Stimulated activated CD8-positive, alpha-beta memory T cell treated with anti-CD3 and anti-CD28 coated beads, Interleukin-15, amount 100 ng/mL, for 1 hour (primary cell): ENCODE measurements at places on chromosomes 11 and 22.

DNA sequence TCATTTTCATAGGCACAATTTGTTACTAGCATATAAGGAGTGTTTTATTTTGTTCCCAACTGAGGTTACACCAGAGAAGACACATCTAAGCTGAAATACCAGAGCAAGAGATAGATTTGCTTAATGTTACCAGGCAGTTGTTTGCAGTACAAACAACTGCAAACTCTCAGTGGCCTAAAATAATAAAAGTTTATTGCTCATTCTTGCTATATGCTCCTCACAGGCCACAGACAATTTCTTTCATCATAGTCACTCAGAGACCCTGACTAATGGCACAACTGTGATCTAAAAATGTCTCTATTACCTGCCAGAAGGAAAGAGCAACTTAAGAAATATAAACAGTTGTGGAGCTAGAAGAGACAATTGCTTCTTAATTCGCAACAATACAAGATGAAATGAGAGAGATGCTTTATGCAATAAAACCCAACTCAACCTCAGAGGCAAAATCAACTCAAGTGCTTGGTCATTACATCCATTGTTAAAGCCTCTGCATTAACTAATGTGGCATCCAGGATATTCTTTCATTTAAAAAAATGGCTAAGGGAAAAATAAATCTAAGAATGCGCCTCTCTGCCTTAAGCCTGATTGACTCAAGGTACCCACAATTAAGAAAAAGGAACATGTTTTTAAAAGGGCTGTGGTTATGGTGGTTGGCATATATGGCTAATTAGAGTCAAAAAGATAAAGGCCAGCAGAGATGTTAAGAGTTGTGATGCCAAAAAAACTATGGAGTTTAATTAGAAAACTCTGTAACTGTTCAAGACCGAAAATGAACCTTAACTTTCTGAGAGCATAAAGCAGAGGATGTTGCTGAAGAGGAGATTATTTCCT lies 103.7 kb downstream of the CD44 start:
- DNase-seq, result no peak

DNA sequence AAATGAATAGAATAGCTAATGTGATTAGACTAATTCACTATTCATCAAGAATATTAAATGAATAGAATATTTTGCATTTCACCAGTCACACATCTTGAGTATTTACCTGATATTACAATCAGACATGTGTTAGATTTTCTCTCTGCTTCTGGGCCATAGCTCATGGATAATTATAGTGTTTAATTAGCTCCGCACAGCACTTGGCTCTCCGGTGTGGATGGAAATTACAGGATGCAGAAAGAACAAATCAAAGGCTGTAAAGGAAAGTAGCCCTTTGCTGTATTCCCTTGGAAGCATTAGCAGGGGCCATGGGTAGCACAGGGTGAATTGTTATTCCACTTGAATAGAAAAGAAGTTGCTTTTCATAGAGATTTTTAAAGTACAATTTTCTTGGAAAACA lies 320.3 kb upstream of the SORL1-AS1 start:
- DNase-seq, result no peak

GRCh38 chr11:27229511-27230191 lies 133.4 kb downstream of the CCDC34 start:
- no peak for DNase-seq

DNA sequence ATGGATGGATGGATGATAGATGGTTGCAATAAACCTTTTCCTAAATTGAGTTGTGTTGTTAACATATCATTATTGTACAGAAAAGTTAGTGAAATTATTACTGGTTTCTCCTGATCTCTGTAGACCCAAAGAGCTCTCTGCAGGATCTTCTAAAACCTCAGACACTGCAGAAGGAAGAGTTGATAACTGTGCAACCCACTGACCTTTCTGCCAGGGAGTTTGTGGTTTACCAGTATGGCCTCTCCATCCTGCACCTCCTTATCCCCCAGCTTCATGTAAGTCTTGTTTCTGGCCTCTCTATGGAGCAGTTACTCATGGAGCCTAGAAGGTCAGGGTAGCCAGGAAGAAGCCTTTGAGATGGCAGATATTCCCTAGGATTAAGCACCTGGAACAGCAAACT lies 45.6 kb downstream of the BTG4 start:
- DNase-seq, result no peak

GRCh38 chr22:45546333-45547015 lies 43.8 kb downstream of the FBLN1 start:
- no peak for DNase-seq

- DNase-seq, result no peak
These were observed 14.3 kb upstream of the LINC01488 start for GRCh38 chr11:69467196-69467595.

DNA sequence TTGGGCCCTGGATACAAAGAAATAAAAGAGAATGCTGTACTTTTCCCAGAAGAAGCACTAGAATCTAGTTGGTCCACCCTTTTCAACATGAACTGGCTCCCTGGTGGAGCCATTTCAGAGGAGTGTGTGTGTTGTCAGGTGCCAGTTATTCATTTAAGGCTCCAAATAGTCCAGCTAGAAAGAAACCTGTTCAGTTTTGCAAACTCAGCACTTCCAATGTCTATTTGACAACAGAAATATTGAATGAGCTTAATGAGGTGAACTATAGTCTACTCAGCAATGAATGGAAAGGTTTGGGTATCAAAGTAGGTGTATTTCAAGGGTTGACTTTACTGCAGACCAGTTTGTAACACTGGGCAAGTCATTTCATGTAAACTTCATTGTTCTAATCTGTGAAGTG lies 2.1 kb downstream of the OR8D1 start:
- no peak for DNase-seq

DNA sequence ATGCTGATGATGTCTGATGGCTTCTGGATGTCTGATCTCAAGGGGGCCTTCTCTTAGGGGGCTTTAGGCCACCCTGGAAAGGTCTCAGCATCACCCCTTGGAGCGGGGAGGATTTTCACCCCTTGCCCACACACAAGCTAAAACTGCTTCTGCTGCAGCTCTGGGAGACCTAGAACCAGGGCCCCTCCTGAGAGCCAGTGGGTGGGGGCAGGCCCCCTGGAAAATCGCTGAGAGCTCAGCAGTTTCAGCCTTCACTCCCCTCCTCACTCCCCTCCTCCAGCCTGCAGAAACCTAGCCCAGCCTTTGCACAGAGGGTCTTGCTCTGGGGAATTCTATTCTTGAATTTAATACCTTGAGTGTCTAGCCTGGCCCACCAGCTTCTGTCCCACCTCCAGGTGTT lies 17.2 kb downstream of the CD6 start:
- DNase-seq, result no peak

- no peak for DNase-seq
These were observed 111.2 kb upstream of the SNX19 start for GRCh38 chr11:131027491-131027890.

- no peak for DNase-seq
These were observed 18.5 kb downstream of the ENDOD1 start for GRCh38 chr11:95108159-95108611.

DNA sequence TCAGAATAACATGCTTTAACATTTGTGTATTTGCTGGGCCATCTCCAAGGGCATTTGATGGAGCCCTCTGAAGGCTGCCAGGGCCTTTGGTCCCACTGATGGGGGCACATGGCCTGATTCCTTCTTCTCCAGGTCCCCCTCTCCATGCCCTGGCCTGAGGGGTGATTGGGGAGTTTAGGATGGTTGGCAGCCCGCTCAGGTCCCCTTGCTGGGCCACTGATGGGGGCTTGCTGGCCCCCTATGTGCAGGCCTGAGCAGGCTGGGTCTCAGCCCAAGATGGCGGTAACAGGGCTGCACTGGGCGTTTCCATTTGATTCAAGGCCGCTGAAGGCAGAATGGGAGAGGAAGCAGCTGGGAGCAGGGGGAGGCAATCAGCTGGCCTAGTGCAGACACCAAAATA lies 113.7 kb upstream of the NECTIN1 start:
- DNase-seq, result no peak

- no peak for DNase-seq
These were observed 33.9 kb downstream of the ARRB1 start for GRCh38 chr11:75317446-75318122.

DNA sequence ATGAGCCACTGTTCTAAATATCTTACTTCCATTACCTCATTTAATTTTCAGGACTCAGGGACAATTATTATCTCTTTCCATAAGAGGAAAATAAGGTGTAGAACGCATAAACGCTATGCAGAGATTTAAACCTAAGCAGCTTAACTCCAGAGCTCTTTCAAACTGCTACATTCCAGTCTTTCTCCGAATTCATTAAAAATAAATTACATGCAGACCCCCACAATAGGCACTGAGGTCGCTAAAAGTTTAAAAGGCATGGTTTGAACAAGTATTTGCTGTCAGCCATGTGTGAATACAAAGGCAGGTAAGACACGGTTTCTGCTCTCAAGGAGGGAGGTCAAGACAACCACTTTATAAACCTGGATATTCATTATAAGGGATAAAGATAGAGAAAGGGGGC lies 983 bp downstream of the NARS2 start:
- DNase-seq, result no peak

GRCh38 chr22:20964090-20964798 lies 2.8 kb upstream of the AIFM3 start:
- no peak for DNase-seq

DNA sequence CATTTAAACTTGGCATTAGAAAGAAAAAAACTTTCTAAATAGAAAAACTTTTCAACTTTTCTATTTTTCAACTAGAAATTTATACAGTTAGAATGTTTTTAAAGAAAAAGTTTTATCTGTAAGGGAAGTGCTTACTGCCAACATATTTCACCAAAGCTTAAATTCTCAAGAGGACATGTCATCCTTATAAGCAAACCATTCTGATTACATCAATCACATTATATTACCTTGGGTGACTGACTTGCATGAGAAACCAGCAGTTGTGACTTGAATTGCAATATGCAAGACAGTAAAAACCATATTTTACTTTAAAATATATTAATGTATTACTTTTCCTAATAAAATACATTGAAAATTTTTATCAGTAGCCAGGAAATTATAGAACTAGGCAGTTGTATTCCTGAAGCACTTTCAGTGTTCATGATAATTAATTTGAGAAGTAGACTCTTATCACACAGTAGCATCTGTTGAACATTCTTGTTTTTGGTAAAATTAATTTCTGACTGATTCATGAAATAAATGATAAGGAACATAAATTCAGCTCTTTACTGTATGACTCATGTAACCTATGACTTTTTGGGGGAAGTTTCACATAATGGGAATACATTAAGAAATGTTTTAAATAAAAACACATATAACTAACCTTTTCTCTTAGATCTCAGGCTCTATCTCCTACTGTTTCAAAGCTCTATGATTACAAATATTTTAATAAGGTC lies 345.0 kb upstream of the CCDC179 start:
- DNase-seq, result no peak

- DNase-seq, result no peak
These were observed 10.4 kb downstream of the ZNRF3 start for GRCh38 chr22:28893810-28894209.

- DNase-seq, result no peak
These were observed 80.7 kb downstream of the JRKL start for GRCh38 chr11:96470521-96470920.

GRCh38 chr11:62409831-62410230 lies 9.0 kb upstream of the SCGB1A1 start:
- no peak for DNase-seq

- DNase-seq, result no peak
These were observed 9.5 kb upstream of the DENND5A start for GRCh38 chr11:9274499-9275258.

DNA sequence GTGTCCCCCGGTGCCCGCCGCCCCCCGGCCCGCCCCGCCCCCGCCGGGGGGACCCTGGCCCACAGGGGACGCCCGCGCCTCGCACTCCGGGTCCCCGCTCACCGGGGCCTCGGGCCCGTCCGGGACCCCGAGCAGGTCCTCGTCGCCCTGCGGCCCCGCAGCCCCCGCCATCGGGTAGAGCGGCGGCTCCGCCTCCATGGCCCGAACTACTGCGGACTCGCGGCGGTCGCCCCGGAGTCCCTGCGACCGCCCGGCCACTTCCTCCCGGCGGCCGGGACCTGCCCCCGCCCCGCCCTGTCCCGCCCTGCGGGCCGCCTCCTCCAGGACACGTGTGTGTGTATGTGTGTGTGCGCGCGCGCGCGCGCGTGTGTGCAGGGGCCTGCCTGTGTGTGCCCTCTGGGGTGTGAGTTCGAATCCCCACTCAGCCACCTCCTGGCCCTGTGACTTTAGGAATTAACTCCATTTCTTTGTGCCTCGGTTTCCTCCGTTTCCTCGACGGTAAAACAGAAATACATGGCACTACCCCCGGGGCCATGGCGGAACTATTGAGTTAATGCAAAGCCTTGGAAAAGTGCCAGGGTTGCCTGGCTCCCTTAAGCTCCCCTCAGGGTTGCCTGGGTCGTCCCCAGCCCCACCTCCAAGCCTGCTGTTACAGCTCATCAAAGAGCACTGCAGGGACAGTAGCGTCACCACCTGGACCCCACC lies at the start of gene UNC93B1:
UNC93B1 (minus strand) TSS at position 252 of the 705 bp plus-strand sequence; CDS start at position 198, 54 bp downstream.
- DNase-seq, result peak; percentile 52

GRCh38 chr11:45321669-45322068 lies 35.5 kb upstream of the SYT13 start:
- no peak for DNase-seq

DNA sequence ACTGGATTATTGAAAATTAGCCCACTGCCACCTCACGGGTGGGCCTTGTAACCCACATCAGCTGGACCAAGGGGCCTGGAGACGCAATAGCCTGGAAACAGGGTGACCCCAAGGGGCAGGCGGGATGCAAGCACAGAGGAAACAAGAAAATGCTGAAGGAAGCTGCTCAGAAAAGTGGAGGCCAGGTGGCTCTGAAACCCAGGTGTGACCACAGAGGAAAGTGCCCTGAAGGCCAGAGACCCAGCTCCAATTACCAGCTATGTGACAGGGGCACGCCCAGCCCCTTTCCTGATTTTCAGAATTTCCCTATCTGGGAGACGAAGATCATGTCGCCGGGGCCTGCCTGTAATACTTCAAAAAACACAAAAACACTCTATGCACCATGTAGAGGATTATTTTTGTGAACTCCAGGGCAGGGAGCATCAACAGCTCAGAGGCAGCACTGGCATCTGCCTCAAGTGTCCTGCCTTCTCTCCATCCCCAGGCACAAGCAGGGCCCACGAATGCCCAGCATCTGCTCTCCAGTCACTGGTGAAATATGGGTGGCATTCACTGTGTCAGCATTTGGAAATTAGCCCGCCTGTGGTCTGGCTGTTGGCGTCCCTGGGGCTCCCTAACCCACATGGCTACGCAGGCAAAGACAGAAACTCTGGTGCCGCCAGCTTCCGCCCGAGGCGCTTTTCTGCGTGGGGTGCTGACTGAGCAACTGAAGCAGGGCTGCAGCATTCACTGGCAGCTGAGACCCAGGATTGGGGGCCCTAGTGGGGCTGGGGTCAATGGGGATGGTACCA lies 6.3 kb downstream of the KCNJ1 start:
- DNase-seq, result no peak

DNA sequence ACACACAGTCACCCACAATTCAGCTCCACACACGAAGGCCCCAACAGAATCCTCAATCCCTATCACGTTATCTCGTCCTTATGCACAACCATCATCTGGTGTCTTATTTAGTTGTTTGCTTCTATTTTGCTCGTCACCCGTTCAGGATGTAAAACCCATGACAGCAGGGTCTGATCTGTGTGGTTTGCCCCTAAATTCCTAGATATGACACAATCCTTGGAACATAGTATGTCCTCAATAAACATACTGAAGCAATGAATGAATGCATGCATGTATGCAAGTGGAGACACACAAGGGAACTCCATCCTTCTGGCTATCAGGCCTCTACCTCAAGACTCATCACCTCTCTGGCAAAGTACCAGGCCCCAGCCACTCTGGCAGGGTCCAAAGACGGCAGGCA lies 20.2 kb downstream of the STARD10 start:
- no peak for DNase-seq

GRCh38 chr11:112794331-112794846 lies 166.8 kb upstream of the NCAM1 start:
- no peak for DNase-seq

- DNase-seq, result no peak
These were observed 1.1 kb downstream of the SLC43A3 start for GRCh38 chr11:57425565-57426438.
